Caco-2 (cell line): ENCODE measurements at places on chromosomes 12 and 14. TPM values are rescaled to one million over a fixed set of nuclear protein-coding genes. Genes with fewer than 3 reads are reported as not detected.

The ANKRD33 gene
- not detected in 2 replicates for total RNA-seq

The OR6C74 gene
- not detected in 2 replicates for total RNA-seq

The BHLHE41 gene
- 3.2 and 4.4 TPM in 2 replicates for total RNA-seq

The HOXC6 gene
- 10.2 and 12.1 TPM in 2 replicates for total RNA-seq

The CACNA1C gene
- 0.05 TPM in 1 of 2 replicates, not detected in the other for total RNA-seq

The CLEC14A gene
- not detected in 2 replicates for total RNA-seq

DNA sequence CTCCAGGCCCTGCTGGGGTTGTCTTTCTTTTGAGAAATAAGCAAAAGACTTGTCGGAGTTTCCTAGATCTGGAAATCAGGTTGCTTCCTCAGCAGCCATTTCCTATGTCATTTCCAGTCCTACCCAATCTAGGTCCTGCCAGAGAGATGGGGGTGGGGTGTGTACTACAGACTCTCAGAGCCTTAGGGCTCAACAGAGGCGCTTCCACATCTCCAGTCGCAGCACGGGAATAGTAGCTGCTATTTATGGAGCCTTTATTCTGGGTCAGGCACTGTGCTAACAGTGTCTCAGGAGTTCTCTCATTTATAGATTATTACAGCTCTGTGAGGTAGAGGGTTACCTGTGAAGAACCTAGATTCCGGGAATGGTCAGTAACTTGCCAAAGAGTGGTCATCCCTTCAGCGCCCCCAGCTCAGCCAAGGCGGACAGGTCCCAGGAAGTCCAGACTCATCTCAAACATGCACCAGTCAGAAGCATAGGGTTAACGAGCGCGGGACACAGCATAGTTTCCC, 21.9 kb downstream of the DHRS2 start:
- H3K4me3 ChIP-seq, result no peak overlapping the region
- no peak for DNase-seq
- no peaks in the 10 kb centered on the region for H3K36me3 ChIP-seq
- H3K4me1 ChIP-seq, result no peaks in the 10 kb centered on the region

DNA sequence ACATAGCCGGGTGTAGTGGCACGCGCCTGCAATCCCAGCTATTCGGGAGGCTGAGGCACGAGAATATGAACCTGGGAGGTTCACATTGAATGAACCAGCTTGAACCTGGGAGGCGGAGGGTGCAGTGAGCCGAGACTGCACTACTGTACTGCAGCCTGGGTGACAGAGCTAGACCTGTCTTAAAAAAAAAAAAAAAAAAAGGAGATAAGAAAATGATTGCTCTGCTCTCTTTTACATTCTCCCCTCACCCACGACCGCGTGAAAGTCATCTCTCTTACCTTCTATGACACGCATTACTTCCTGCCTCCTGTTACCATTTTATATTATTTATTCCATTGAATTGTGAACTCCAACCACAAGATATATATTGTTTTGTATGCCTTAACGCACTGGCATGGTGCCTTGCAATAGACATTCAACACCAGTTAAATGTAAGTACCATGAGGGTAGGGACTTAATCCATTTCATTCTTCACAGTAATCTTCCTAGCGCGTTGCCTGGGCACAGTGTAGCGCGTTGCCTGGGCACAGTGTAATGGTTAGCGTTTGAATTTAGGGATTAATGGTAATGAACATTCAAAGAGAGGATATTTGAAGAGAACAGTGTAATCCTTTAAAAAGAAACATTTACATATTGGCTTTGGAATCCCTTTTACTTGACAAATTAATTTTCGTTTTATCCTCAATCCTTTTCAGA, 2.7 kb downstream of the RAP1B start:
- H3K36me3 ChIP-seq, result no peaks in the 10 kb centered on the region; the same call in 1 of the 2 replicates
- DNase-seq, result no peak
- H3K27me3 ChIP-seq, result no peaks in the 10 kb centered on the region
- no peak overlapping the region; the same call in 1 of the 2 replicates for H3K4me3 ChIP-seq
- H3K4me1 ChIP-seq, result peaks cover 46% of the 10 kb centered on the region

DNA sequence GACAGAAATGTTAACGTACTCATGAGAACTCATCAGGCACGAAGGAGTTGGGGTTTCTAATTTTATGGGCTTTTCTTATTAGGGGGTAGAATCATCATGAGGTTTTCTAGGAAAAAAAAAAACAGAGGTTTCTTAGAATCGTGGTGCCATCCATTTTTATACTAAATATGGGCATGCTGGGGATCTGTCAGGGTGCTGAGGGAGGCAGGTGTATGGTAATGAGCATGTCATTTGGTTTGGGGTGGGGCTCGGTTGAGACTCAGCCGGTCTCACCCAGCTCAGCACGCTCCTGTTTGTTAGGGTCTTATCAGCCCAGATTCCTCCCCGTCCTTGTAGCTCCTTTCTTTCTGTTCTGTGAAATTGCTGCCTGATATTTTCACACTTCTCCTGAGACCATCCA, 98.2 kb downstream of the DICER1 start:
- H3K4me3 ChIP-seq, result no peak overlapping the region
- no peak overlapping the region for H3K27ac ChIP-seq
- DNase-seq, result no peak
- no peaks in the 10 kb centered on the region for H3K27me3 ChIP-seq
- H3K36me3 ChIP-seq, result no peaks in the 10 kb centered on the region
- no peaks in the 10 kb centered on the region for H3K4me1 ChIP-seq

DNA sequence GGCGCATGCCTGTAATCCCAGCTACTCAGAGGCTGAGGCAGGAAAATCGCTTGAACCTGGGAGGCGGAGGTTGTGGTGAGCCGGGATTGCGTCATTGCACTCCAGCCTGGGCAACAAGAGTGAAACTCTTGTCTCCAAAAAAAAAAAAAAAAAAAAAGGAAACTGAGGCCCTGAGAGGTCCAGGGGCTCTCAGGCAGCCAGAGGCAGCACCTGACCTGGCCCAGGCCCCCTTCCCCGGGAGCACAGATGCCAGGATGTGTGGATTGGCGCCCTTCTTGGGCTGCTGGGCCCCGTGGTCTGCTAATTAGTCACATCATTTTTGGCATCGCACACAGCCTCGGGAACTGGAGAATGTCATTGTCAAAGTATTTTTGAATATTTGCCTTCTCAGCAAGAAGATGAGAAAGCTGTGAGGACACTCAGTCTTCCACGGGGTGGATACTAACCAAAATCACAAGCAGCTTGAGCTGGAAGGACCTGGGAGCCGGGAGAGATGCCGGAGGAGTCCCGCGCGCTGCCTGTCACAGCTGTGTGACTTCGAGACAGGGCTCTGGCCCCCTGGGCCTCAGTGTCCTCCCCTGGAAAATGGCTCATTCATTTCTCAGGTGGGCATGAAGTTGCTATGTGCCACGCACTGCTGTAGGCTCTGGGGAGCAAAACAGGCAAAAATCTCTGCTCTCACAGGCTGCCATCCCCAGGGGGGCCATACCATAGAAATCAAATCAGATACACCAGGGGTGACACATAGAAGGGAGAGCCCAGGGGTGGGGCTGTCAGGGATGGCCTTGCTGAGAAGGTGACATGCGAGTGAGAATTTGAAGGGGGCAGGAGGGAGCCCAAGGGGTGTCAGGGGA, 12.5 kb upstream of the RCOR1 start:
- H3K27me3 ChIP-seq, result no peaks in the 10 kb centered on the region
- peaks cover 33% of the 10 kb centered on the region for H3K4me1 ChIP-seq
- H3K27ac ChIP-seq, result no peak overlapping the region
- no peak for DNase-seq

GRCh38 chr14:52360831-52361230, 46.7 kb downstream of the PTGER2 start:
- H3K36me3 ChIP-seq, result no peaks in the 10 kb centered on the region
- H3K4me3 ChIP-seq, result no peak overlapping the region
- no peaks in the 10 kb centered on the region for H3K4me1 ChIP-seq
- H3K27me3 ChIP-seq, result no peaks in the 10 kb centered on the region

DNA sequence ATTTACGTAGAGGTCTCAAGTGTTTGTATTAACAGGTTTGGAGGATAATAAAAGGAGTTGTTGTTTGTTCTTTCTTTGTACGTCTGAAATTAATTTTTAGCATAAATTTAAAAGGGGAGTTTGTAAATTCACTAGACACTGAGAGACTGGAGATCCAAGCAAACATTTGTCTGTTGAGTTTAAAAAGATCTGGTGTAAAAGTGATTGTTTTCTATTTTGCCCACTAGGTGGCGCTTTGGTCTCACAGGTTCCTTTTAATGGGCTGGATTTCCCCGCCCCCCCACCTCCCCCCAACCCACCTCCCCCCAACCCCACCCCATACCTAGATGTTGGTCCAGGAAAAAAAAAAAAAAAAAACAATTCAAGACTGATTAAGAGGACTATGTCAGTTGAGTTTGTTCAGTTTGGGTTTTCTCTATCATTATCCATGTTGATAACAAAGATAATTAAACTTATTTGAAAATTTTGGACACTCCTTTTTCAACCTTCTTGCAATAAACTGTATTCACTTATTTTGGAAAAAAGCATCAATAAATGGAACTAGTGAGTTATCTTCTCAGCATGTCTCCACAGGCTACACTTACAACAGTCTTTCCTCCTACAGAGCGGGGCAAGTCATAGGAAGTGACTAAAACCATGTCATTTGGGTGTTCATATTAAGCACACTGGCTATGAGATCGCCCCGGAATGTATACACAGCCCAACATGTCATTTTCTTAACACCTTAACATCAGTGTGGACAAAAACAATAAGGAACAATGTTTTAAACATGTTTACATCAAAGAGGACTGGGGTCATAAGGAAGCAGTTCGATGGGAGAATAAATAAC, 841.1 kb downstream of the NRXN3 start:
- no peaks in the 10 kb centered on the region for H3K27me3 ChIP-seq
- no peak overlapping the region for H3K4me3 ChIP-seq
- H3K4me1 ChIP-seq, result peaks cover 4% of the 10 kb centered on the region
- H3K36me3 ChIP-seq, result no peaks in the 10 kb centered on the region

DNA sequence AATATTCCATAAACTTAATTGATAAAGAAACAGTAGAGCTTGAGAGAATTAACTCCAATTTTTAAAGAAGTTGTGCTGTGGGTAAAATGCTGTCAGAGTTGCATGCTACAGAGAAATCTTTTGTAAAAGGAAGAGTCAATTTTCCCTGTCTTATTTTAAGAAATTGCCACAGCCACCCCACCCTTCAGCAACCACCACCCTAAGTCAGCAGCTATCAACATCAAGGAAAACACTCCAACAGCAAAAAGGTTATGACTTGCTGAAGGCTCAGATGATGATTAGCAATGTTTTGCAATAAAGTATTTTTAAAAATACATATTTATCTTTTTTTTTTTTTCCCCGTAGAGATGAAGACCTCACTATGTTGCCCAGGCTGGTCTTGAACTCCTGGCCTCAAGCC, 6.5 kb upstream of the DRAM1 start:
- no peaks in the 10 kb centered on the region for H3K4me1 ChIP-seq
- H3K27me3 ChIP-seq, result no peaks in the 10 kb centered on the region
- DNase-seq, result no peak
- no peak overlapping the region for H3K4me3 ChIP-seq
- no peaks in the 10 kb centered on the region for H3K36me3 ChIP-seq
- no peak overlapping the region for H3K27ac ChIP-seq

DNA sequence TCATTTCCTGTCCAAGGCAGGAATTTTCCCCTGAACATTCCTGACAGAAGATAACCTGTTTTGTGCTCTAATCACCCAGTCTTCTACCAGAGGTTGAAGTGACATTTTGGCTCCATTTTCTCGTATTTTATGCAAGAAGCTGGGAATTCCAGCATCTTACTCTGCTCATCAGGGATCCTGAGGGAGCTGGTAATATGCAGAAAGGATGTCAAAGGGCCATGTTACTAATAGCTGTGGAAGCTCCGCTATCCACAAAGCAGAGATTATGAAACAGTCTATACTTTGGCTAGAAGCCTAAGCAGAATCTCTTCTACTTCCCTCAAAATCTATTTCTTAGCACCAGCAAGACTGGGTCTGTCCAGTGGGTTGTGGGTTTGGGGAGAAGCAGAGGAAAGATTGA, 613.0 kb downstream of the DIO2 start:
- no peaks in the 10 kb centered on the region for H3K27me3 ChIP-seq
- DNase-seq, result no peak
- peaks cover 34% of the 10 kb centered on the region for H3K4me1 ChIP-seq
- no peak overlapping the region for H3K27ac ChIP-seq
- H3K4me3 ChIP-seq, result no peak overlapping the region
- H3K36me3 ChIP-seq, result no peaks in the 10 kb centered on the region

DNA sequence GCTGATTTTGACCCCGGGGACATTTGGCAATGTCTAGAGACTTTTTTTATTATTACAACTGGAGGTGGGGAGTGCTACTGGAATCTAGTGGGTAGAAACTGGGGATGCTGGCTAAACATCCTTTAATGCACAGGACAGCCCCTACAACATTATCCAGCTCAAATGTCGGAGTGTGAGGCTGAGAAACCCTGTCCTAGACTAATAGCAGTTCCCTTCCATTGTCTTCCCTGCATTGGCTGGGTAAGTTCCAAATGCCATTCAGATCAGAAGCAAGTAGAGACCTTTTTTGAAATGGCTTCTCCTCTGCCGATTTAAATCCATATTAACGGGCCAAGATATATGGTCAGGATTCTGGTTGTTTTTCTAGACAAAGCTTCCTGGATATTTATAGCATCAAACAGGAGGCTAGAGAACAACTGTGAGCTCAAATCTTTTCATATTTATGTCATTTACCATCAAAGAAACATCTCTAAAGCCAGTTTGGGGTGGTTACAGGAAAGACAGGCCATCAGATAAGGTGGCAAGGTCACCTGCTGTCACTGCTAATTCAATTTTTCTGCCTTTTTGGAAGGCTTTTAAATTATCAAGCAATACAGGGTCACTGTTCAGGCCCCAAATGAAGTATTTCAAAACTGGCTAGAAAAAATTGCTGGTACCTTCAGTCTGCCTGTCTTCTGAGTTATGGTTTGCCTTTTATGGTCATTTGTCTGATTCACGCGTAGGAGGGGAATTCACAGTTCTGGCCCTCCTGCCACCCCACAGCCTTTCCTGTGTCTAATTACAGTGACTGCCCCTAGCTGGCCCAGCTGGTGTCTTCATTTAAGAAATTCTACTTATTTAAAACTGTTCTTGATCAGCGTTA, 20.1 kb upstream of the AKAP5 start:
- H3K4me3 ChIP-seq, result no peak overlapping the region
- no peaks in the 10 kb centered on the region for H3K27me3 ChIP-seq
- no peak overlapping the region for H3K27ac ChIP-seq
- H3K4me1 ChIP-seq, result peaks cover 9% of the 10 kb centered on the region; the same call in 1 of the 2 replicates
- no peaks in the 10 kb centered on the region; the same call in 1 of the 2 replicates for H3K36me3 ChIP-seq
